COR-L47 (cell line): ENCODE measurements at places on chromosomes 12 and 14.

DNA sequence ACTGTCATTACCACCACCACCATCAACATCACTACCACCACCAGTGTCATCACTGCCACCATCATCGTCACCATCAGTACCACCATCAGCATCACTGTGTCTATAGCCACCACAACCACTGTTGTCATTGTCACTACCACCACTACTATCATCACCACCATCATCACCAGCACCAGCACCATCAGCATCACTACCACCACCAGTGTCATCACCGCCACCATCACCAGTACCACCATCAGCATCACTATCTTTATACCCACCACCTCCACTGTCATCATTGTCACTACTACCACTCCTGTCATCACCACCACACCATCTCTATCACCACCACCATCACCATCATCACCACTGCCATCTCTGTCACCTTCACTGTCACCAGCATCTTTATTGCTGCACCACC lies 60.6 kb downstream of the BEGAIN start:
- DNase-seq, result no peak

DNA sequence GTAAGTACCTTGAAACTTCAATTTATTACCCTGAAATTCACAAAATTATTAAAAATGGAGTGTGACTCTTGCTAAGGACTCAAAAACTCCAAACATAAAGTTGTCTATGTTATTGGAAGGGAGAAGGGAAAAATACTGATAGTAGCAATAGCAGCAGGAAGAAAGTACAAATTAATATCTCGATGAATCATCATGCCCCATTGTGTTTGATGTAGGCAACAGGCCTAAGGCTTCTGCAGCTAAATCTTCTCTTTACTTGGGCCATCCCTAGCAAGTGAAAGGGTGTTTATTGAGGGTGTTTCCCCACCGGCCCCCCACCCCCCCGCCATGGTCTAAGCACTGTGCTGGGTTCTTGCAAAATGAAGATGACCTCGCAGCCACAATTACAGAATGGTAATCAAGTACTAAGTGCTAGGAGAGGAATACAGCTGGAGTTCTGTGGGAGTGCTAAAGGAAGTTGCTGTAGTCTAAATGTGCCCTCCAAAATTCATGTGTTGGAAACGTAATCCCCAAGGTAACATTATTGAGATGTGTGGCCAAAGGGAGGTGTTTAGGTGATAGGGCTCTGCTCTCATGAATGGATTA lies 76.5 kb downstream of the SNAPC1 start:
- no peak for DNase-seq

DNA sequence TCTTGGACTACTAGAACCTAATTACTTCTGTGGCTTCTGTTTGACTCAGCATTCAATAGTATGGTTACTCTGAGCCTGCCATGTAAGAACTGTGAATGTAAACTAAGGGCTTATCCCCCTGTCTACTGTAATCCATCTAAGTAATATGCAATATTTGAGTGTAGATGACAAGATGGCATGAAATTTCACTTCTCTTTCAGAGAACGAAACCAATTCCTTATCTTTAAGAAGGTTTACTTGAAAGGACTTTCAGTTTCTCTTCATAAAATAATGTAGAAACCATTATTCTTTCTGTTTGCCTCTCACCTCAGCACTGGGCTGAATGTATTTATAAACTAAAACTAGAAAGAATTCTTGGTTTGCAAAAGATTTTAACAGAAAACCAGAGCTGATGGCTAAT lies 60.4 kb upstream of the ARID2 start:
- no peak for DNase-seq

DNA sequence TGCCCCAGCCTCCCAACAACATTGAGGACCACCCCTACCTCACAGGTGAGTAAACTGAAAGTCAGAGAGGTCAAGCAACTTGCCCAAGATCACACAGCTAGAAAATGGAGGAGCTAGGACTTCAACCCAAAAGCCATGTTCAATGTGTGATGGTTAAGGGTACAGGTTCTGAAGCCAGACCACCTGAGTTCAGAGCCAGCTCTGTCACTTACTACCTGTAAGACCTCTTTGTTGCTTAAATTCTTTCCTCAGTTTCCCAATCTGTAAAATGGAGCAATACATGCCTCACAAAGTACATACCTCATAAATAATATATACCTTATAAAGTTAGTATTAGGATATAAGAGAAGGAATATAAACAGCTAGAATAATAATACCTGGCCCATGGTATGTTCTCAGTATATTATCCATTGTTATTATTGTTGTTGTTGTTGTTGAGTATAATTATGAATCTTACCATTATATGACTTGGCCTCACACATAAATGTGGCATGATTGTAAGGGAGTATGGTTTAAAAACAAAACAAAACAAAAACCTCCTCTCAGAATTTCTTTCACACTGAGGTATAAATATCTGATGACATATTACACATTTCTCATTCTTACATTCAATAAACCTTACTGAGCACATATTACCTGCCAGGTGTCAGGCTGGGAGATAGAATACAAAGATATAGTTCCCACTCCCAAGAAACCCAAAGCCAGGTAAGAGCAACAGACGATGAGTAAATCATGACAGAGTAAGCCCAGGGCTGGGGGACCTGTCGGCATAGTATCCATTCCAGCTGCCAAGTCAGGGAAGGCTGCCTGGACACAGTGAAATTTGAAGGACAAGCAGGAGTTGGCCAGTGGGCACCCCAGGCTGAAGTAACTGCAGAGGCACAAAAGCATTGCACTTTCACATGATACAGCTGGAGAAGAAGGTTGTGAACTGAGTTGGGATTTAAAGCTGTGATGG lies 19.6 kb downstream of the CMKLR1 start:
- DNase-seq, result no peak

DNA sequence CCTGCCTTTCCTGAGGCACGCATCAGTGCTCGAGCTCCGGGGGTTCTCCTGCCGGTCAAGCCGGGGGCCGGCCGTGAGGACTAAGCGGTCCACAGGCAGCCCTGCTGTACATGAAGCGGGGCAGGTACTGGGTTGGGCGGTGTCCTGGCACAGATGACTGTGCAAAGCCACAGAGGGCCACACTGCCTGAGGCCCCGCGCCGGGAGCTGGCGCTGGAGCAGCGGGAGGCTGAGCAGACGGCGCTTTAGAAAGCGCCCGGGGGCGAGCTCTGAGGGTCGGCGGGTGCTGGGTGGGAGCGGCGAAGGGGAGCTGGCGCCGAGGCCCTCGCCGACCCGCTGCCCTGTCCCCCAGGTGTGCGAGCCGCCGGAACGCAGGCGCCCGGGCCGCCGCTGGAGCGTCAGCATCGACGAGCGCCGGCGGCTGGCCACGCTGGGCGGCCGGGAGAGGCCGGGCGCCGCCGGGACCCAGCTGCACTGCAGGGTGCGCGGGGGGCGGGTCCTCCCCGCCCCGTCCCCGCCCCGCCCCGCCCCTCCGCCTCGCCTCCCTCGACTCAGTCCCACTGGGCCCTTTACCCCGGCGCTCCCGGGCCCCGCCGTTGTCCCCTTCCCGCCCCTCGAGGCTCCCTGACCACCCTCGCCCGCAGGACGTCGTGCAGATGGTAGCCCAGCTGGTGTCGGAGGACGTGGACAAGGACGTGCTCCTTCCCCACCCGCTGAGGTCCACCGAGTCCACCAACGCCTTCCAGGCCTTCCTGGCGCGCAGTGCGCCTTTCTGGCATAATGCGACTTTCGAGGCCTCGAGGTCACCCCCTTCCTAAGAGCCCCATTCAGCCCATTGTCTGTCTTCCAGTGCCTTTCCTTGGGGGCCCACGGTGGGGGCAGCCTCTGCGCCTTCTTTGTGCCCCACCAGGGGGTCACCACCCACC lies 8.3 kb upstream of the MTA1 start:
- DNase-seq, result peak; percentile 50

- DNase-seq, result no peak
These were observed 3.4 kb downstream of the ACTN1 start for GRCh38 chr14:68975667-68976066.

DNA sequence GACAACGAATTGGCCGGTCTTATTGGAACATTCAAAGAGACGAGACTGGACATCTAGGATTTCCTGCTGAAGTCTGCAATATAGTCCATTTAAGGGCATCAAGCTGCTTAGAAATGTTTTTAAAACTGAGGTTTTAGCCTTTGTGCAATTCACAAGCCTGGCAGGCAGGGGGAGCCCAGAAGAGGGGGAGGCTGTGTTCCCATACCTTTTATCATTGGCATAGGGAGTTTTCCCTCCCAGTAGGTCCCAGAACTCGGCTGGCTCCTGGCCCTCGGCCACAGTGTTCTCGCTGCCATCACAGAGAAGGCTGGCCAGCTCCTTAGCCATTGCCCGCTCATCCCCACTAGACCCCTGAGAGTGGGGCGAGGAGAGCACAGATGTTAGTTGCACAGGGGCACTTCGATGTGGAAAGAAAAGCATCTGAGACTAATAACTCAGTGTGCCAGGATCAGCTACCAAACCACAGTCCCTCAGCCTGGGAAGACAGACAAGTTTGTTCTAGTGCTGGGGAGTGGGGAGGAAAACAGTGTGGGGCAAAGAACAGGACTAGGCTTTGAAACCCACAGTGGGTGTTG lies 15.1 kb downstream of the AVIL start:
- peak; percentile 12 for DNase-seq

- DNase-seq, result no peak
These were observed 36.7 kb downstream of the LRTM2 start for GRCh38 chr12:1857086-1857485.

GRCh38 chr12:14691560-14691959 lies 4.8 kb downstream of the GUCY2C start:
- no peak for DNase-seq

DNA sequence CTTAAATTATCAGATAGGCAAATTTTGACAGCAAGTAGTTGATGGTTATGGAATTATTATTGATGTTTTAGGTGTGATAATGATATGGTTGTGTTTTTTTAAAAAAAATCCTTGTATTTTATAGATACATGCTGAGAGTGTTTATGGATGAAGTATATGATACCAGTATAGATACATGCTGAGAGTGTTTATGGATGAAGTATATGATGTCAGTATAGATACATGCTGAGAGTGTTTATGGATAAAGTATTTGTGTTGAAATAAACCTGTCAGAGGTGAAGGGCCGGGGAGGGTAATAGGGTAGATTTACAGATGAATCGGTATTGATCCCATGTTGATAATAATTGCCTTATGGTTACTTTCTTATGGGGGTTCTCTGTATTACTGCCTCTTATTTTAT lies 6.0 kb upstream of the RFX4 start:
- no peak for DNase-seq

GRCh38 chr14:104827177-104828055 lies 26.5 kb downstream of the ZBTB42 start:
- peak; percentile 42 for DNase-seq

DNA sequence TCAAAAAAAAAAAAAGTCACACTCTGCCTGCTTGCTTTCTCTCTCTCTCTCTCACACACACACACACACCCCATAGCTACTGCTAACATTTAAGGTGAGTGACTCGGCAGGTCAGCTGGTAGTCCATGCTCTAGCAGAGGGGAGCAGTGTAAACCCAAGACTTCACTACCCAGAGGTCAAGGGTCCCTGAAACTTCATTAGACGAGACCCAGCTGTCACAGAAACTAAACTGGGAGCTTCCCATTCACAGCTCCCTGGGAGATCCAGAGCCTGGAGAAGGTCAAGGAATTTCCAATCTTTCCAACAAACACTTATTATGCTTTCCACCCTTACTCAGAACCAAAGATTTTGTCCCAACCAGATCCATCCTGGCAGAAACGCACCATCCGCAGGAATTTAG lies 33.2 kb downstream of the CKAP4 start:
- DNase-seq, result no peak

- no peak for DNase-seq
These were observed 12.4 kb downstream of the FBRSL1 start for GRCh38 chr12:132502149-132502881.

DNA sequence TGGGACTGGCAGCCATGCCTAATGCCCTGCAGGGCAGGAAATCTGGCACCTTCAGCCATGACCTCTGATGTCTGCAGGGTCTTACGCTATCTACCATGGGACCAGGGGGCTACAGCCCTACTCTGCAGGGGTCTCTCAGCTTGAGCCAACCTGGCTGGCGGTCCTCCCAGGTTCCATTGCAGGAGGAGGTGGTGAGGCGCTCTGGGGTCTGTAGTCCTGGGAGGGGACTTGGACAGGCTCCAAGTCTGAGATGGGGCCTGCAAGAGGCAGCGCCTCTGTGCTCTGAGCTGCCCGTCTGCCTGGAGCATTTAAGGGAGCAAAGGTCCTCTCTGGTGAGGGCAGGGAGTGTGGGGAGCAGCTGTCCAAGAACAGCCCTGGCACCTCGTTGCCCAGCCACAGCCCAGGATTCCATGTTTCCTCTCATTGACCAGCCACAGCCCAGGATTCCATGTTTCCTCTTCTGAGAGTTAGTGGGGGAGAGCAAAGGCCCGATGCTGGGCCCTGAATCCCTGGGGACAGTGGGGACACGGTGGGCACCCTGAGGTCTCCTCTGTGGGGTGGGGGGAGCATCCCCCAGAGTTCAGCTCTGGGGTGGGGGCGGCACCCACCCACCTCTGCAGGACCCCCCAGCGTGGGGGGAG lies 655 bp downstream of the PLD4 start:
- DNase-seq, result no peak

- DNase-seq, result no peak
These were observed 14.2 kb upstream of the HMGA2 start for GRCh38 chr12:65810036-65810435.
